H7 (cell line): ENCODE measurements at places on chromosomes 6 and 20.
A peak's percentile ranks its signal among the peaks of the same experiment; 100 is the strongest.

GRCh38 chr20:36479938-36480337 is 61.4 kb upstream of the MYL9 start:
- peak; percentile 35 for DNase-seq

- no peak for DNase-seq
Measured at GRCh38 chr6:82957868-82958245, 107.8 kb downstream of the UBE3D start.

GRCh38 chr20:46709055-46709458 is 392 bp upstream of the SLC2A10 start:
- DNase-seq: no peak

GRCh38 chr6:90369024-90369519 is 72.4 kb upstream of the BACH2 start:
- DNase-seq: peak; percentile 36
